ENCODE measurements at places on chromosomes 3 and 15.

- DNase-seq, result no peak
Observed at GRCh38 chr3:55060896-55061719, 133.2 kb upstream of the LRTM1 start.

DNA sequence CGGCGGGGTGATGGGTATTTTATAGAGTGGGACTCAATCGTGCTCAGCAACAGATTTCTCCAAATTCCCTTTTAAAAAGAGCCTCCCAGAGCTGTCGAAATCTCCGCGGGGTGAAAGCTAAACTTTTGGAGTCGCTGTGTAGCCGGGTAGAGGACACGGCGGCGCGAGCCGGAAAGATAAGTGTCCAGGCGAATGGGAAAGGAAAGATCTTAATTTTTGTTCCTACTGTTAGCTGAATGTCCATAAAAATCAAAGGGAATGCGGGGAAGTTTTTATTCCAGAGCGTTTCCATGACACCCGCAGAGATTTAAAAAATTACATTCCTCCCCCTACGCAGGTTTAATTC lies 9.1 kb downstream of the EOMES start:
- no peak for DNase-seq

GRCh38 chr3:156449710-156450574 lies 105.0 kb downstream of the SSR3 start:
- no peak for DNase-seq

DNA sequence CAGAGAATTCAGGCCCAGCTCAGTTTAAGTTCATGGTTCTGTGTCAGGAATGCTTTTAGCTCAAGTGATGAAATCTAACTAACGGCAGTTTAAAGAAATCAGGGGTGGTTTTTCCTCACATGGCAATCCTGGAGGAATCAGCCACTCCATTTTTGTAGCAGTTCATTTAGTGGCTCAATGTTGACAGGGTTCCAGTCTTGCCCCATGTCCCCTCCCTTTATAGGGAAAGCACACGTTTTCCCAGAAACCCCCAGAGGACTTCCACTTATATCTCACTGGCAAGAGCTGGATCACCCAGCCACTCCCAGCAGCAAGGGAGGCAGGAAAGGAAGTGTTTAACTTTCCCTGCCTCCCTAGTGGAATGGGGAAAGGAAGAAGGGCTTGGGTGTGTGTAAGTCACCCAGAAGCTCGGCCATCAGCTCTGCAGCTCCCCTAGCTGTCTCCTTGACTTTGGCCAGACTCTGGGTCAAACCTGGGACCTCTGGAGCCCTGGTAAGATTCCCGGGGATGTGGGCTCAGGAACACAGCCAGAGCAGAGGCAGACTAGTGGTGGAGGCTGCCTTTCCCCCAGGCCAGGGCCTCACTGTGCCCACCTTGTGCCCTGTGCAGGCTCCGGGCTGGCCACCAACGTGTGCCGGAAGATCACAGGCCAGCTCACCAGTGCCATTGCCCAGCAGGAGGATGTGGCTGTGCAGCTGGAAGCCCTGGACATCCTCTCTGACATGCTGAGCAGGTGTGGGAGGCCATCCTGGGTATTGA lies 11.3 kb downstream of the CAND2 start:
- DNase-seq, result no peak

- no peak for DNase-seq
Observed at GRCh38 chr3:73399106-73399505, 225.6 kb downstream of the PDZRN3 start.

DNA sequence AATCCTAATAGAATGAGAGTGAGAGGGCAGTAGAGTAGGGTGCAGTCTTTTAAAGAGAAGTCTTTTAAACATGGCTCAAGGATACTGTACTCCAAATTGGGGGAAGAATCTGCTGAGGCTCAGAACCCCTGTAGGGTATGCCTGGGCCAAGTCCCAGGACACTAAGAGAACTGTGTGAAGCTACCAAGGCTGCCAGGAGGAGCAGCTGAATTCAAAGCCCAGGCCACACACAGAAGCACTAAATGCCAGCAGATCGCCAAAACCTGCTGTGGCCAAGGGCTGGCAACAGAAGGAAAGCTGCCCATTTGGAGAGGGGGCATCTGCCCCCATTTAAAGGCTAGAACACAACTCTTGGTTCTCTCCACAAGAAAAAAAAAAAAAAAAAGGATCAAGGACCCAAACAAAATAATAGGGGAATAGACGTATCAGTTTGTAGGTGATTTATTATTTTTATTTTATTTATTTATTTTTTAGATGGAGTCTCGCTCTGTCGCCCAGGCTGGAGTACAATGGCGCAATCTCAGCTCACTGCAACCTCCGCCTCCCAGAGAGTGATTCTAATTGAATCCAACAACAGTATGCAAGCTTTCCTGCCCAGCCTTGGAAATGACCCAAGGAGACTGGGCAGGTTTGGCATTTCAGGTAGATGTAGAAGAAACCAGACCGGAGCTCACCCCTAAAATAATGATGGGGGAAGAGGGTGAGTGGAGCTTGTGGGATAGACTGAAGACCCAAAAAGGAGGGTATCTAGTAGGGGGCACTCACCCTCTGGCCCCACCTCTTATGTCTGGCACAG lies 279.0 kb upstream of the WNT5A start:
- no peak for DNase-seq

DNA sequence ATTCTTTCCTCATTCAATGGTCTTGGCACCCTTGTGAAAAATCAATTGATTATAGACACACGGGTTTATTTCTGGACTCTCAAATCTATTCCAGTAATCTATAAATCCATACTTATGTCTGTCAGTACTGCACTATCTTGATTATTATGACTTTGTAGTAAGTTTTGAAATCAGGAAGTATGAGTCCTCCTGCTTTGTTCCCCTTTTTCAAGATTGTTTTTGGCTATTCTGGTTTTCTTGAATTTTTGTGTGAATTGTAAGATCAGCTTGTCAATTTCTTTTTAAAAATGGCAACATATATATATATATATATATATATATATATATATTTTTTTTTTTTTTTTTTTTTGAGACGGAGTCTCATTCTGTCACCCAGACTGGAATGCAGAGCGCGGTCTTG lies 32.3 kb upstream of the CFAP20DC start:
- no peak for DNase-seq

- DNase-seq, result no peak
Observed at GRCh38 chr3:145286937-145287336, 874.0 kb downstream of the PLOD2 start.

- DNase-seq, result no peak
Observed at GRCh38 chr3:74501007-74501406, 113.5 kb downstream of the CNTN3 start.

DNA sequence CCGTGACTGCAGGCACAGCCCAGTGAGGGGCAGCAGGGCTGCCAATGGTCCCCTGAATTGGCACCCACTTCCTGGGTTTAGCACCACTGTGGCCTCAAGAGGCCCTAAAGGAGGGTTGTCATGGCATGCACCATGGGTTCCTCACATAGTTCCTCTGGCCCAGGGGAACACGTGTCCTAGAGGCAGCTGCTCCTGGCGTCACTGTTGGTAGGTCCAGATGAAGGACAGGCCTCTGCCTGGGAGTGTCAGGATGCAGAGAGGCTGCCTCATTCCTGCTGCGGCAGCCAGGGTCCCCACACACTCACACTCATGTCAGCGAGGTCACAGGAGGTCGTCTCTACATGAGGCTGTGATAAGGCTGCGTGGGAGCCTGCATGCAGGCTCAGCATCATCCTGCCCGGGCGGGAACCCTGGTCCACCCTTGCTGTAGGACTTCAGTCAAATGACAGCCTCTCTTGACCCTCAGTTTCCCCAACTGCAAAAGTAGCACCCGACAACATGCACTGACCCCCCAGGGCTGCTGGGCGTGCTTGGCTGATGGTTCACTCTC lies 26.1 kb upstream of the SFMBT1 start:
- DNase-seq, result no peak

DNA sequence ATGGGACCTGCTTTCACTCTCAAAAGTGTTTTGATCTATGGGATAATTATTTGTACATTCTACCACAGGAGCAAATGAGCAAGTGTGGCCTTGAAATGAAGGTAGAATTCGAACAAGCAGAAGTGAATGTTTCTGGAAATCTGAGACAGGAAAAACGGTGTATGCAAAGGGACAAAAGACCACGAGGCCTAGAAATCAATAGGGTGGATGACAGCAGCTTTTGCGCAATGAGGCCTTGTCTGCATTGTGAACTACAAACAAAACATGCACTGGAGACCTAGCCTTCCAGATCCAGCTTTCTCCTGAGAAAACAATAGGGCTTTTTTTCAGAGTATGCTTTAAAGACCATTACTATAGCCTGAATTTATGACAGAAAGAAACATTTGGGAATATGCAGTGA lies 1137.0 kb downstream of the ROBO2 start:
- no peak for DNase-seq

Data from stimulated activated CD4-positive, alpha-beta T cell treated with anti-CD3 and anti-CD28 coated beads, Interleukin-4, amount 100 ng/mL, for 4 hours (primary cell).